ENCODE measurements at places on chromosomes 1 and 21. TPM values are rescaled to one million over a fixed set of nuclear protein-coding genes. Genes with fewer than 3 reads are reported as not detected.

The KCNK2 gene
- 17.9 TPM for total RNA-seq

The RIPPLY3 gene
- not detected for total RNA-seq

The RNU1-1 gene
- under 0.01 TPM for total RNA-seq

The CYP4A11 gene
- total RNA-seq, result not detected

The TACSTD2 gene
- total RNA-seq, result not detected

The PLA2G2A gene
- total RNA-seq, result 2.0 TPM

The GPR52 gene
- not detected for total RNA-seq

The SELL gene
- total RNA-seq, result 0.26 TPM

The DPYD gene
- 29.6 TPM for total RNA-seq

The MGST3 gene
- 243 TPM for total RNA-seq

The FCN3 gene
- total RNA-seq, result not detected

The WDR64 gene
- total RNA-seq, result not detected

The S100A6 gene
- 1,509 TPM for total RNA-seq

The S100B gene
- 0.09 TPM for total RNA-seq

The SLC16A4 gene
- 11.6 TPM for total RNA-seq

The S100A1 gene
- total RNA-seq, result 0.12 TPM

The KRTAP21-2 gene
- not detected for total RNA-seq

The CATSPERE gene
- 0.12 TPM for total RNA-seq

The KIF21B gene
- total RNA-seq, result 0.12 TPM

The AMY2A gene
- total RNA-seq, result not detected

The YBX1 gene
- 514 TPM for total RNA-seq

The AZIN2 gene
- 9.4 TPM for total RNA-seq

The CFHR3 gene
- total RNA-seq, result not detected

The RNF223 gene
- not detected for total RNA-seq

The PTTG1IP gene
- total RNA-seq, result 276 TPM

The LY9 gene
- not detected for total RNA-seq

The EPHB2 gene
- total RNA-seq, result 10.1 TPM

The ANGPTL3 gene
- total RNA-seq, result not detected

The MYBPHL gene
- not detected for total RNA-seq

The CFAP141 gene
- total RNA-seq, result not detected

The FHAD1 gene
- 0.26 TPM for total RNA-seq

The HNRNPU gene
- total RNA-seq, result 149 TPM

The HJV gene
- not detected for total RNA-seq
